ENCODE measurements at places on chromosomes 2 and 18.

DNA sequence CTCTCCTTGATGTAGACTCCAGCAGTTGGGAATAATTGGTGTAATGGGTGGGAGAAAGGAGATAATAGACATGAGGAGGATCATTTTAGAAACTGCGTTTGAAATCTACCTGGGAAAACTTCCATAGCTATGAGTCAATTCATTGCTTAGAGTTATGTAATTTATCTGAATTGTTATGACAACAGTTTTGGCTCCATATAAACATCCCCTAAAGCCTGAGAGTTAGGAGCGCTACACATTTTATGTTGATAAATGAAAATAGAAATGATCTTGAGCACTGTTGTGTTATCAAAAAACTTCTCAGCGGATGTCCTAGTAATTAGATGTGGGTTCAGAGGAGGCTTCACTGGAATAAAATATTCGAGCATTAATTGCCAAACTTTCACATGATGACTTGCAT is 573.4 kb downstream of the TSN start:
- DNase-seq = no peak

DNA sequence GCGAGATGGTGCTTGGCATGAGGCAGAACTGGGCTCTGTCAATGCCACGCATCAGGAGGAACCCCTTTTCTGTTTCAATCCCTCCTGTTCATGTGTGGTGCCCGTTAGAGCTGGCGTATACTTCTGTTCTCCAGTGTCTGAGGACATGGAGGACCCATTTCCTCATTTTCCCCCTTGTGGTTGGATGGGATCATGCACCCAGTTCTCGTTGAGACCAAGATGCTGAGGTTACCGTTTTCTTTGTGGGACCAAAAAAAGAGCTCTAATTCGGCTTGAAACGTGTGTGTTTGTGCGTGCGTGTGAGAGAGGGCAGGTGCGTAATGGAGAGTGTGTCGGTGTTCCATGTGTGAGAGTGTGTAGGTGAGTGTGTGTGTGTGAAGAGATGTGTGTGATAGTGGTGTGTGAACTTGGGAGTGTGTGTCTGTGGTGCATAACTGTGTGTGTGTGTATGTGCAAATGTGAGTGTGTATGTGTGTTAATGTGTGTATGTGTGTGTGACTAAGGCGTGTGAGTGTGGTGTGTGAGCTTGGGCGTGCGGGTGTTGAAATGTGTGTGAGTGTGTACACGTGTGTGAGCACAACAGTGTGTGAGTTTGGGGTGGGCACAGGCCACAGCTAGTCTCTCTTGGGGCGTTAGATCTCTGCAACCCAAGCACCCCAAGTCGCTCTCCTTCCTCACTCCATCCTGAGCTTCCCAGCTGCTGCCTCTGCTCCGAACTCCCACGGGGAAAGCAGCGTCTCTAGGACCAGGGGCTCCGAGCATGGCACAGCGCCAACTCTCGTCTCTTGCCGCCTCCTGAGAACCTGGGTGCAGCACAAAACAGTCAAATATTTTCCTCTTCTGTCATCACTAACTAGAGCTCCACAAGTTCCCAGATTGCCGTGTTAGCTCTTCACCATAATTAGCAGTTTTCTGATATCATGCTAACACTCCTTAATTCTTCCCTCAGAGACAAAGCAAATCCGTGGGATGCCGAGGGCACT is 75.8 kb downstream of the LONRF2 start:
- peak; percentile 7 for DNase-seq

DNA sequence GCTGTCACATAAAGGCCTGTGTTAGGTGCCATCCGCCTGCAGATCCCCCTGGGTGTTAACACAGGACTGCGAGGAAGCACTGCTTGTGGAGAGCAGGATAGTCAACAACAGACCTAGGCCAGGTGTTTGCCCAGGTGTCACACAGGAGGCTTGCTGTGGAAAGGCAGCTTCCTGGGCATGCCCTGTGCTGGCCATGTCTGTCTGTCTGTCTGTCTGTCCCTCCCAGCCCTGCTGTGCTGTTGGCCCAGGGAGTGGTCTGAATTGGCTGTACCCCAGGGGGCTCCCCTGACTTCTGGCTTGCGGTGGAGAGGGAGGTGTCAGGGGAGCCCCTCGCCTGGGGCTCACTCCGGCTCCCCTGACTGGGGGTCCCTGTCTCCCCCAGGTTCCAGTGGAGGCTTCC is 53.2 kb downstream of the SH3BP4 start:
- DNase-seq = no peak

DNA sequence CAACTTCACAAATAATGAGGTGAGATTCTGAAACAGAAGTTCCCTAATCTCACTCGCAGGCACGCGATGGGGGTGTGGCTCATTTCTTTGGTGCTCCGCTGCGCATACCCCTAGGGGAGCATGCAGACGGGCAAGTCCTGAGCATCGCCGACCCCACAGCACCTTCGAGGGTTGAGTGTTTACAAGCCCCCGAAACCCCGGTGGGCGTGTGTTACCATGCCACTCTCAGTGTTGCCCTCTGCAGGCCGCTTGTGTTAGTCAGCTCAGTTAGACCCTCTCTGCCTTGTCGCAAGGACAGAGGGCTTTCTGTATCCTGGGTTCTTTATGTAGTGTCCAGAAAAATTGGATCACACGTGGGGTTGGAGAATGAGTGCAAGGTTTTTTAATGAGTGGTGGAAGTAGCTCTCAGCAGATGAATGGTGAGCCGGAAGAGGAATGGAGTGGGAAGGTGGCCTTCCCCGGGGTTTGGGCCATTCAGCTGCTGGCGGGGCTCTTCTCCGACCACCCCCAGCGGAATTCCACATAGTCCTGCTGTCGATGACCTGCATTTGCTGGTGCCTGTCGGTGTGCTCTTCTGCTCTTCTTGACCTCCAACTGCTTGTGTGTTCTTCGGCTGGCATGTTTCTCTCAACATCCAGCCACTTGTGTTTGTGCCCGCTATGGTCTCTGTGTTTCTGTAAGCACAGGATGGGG is 191.3 kb downstream of the RPRM start:
- DNase-seq = no peak

GRCh38 chr2:145800151-145801091 is 1280.5 kb upstream of the ZEB2 start:
- DNase-seq = no peak

DNA sequence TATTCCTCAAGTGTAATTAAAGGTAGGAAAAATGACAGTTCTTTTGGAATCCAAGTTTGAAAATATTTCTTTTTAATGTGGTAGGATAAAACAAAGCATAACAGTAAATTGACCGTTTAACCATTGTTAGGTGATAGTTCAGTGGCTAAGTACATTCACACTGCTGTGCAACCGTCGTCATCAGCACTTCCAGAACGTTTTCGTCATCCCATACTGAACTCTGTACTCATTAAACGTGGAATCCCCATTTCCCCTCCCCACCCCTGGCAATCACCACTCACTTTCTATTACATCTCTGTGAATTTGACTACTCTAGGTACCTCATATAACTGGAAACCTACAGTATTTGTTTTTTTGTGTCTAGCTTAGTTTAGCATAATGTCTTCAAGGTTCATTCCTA is 32.9 kb upstream of the FZD5 start:
- no peak for DNase-seq

- DNase-seq = no peak
These were observed 88.1 kb upstream of the MAP4K4 start for GRCh38 chr2:101609433-101609832.

GRCh38 chr2:134207589-134208209 is 46.2 kb upstream of the MGAT5 start:
- DNase-seq = peak; percentile 65

GRCh38 chr2:29124504-29124903 is 9.3 kb downstream of the CLIP4 start:
- no peak for DNase-seq

DNA sequence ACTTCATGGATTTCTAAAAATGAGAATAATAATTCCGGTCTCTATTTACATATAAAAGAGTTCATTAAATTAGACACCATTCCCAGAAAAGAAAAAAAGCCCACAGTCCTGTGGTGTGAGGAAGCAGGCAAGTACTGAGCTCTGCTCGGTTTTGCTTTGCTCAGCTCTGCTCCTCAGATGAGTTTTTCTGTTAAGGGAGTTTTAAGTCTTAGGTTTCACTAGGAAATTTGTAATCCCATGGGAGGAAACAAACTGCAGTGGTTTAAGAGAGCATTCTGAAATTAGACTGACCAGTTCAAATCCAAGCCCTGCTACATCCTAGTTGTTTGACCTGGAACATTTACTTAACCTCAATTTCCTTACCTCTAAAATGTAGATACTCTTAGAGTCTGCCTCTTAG is 338.6 kb upstream of the MMADHC start:
- no peak for DNase-seq

DNA sequence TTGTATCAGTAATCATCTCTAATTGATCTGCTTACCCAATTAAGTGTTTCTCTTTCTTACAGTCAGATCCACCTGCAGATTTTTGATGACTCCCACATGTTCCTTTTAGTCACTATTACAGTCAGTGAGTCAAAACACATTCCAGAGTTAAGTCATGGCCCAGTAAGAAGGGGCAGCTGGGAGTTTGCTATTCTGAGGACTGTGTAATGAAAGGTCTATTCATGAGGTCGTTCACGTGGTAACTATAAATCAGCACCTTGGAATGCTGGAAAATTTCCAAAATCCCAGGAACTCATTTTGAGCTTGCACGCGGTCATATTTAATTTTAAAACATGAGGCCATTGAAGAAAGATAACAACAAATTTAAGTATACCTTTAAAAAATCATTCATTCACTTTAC is 252.5 kb downstream of the XIRP2 start:
- DNase-seq = no peak

DNA sequence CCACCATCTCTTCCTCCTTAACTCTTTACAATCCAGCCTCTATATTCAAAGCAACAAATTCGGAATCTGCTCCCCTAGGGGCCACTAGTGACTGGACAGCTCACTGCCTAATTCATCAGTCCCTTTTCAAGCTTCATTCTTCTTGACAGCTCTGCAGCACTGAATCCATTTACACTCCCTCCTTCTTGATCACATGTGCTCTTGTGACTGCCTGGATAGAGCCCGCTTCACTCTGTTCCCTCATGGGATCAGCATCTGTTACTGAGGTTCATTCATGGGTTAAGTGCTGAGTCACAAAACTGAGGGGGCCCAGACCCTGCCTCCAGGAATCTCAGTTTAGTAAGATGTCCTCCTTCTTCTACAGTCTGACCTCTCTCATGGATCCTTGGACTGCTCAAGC is 81.5 kb downstream of the CYRIA start:
- no peak for DNase-seq

DNA sequence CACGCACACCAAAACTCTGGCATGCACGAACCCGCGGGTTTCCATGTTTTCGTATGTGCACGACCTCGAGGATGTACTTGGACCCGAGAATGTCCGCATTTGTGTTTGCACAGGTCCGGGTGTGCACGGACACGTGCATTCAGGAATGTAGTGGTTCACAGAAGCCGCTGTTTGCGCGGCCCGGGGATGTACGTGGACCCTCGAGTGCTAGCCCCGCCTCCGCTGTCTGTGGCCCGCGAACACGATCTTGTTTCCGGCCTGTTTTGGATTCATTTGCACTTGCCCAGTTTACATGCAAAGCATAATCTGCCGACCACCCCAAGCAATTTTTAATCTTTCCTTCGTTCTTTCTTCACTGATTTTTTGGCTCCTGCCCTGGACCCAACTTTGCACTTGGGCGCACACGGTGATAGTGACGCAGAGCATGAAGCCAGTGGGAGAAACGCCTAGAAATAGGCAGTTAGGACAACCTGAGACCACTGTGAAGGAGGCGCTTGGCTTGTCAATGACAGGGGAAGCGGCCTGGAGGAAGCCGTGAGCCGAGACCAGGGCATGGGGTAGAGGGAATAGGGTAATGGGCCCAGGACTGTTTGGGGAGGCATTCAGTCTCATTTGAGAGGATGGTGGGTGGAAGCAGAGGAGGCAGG is 45.4 kb upstream of the PTMA start:
- DNase-seq = no peak

- DNase-seq = no peak
These were observed 116.0 kb downstream of the PLA2R1 start for GRCh38 chr2:159946326-159946999.

DNA sequence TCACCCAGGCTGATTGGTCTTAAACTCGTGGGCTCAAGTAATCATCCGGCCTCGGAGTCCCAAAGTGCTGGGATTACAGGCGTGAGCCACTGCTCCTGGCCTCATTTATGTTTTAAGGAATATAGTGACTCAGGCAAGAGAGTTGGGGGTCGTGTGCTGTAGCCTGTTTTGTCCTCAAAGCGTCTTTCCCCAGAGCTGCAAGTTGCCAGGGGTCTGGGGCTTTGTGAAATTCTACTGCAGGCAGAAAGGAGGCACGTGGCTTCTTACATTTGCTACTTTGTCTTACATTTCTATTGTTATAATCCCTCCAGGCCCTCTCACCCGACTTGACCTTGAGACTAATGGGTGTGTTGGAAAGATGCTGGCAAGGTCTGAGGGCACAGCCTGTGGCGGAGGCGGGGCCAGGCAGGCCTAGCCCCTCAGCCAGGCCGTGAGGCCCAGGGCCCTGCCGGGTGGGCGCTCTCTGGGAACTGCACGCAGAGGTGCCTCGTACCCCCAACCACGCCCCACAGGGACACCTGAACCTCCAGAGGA is 85.8 kb upstream of the NDUFV2 start:
- no peak for DNase-seq

- DNase-seq = no peak
These were observed 186.5 kb upstream of the RASGRP3 start for GRCh38 chr2:33289961-33290360.

DNA sequence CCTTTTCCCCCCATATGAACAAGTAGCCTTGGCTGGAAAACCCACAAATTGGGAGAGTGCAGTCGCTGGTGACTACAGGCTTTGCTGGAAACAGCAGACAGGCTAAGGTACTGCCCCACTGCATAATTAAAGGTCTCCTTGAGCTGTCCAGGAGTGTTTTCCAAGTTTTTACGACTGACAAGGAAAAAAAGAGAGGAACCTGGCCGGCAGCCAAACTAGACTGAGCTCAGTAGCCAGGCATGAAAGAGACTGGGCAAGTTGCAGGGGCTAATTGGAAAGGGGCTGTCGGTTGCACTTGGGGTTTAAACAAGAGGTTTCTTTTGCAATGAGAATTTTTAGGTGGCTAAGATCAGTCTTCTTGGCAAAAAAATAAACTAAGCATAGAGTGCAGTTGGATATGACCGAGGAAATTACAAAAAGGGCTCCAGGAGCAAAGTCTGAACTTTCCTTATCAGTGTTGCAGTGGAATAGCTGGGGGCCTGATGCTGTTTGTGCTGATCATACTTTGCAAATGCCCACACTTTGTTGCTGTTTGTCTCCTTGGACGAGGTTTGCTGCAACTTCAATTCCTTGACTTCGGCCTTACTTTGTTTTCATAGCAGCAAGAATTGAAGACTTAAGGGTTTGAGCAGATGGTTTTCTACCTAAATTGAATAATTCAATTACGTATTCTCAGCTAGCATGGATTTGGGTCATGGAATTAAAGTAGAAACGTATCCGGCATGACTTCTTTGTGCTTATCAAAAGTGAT is 2.1 kb downstream of the GULP1 start:
- DNase-seq = no peak

GRCh38 chr18:22223254-22223964 is 54.0 kb downstream of the GATA6 start:
- no peak for DNase-seq

DNA sequence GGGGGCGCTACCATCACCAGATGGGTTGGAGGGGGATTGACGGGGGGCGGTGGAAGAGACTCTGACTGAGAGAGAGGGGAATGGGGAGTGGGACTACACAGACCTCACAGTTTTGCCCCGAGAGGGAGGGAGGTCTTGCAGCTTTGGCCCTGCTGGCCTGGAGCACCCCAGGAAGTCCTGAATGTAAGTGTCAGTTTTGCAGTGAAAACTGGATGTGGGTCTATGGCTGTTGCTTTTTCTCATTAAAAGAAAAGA is 2.4 kb downstream of the TCF7L1 start:
- no peak for DNase-seq

GRCh38 chr18:61371111-61371510 is 37.9 kb downstream of the CDH20 start:
- DNase-seq = no peak

GRCh38 chr2:44759823-44760222 is 181.7 kb upstream of the SIX3 start:
- no peak for DNase-seq
